ENCODE measurements at places on chromosomes 1 and 21.
A peak's percentile ranks its signal among the peaks of the same experiment; 100 is the strongest.

DNA sequence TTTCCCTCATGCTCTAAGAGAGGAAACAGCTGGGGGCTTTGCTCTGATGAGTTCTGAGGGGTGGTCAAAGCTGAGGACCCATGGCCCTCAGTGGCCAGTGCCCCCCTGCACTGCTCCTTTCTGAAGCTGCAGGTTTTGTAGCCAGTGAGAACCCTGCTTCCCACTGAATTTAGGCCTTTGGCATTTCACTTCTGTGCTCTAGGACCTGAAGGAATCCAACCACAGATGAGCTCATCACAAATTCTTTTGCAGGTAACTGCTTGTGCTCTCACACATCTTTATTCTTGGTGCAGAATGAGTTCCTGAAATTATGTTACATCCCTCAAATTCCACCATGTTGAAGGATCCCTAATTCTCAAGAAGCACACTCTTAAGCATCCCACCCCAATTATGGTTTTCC lies 248.7 kb upstream of the IRF2BP2 start:
- no peak for DNase-seq

DNA sequence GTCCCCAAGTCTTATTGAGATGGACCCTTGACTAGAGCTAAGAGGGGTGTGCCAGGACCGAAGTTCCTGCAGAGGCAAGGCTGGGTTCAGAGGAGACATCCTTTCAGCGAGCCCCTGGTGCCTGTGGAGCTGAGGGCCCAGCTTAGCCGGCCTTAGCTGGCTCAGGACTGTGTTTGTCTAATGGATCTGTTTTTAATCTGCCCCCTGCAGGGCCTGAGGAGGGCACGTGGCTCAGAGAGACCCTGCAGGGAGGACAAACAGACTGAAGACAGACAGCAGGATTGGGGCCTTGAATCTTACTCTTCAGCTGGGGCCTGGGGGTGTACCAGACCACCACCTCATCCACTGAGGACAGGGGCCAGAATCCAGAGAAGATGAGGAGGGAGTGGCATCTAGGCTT lies 1.6 kb downstream of the CRABP2 start:
- DNase-seq: no peak

DNA sequence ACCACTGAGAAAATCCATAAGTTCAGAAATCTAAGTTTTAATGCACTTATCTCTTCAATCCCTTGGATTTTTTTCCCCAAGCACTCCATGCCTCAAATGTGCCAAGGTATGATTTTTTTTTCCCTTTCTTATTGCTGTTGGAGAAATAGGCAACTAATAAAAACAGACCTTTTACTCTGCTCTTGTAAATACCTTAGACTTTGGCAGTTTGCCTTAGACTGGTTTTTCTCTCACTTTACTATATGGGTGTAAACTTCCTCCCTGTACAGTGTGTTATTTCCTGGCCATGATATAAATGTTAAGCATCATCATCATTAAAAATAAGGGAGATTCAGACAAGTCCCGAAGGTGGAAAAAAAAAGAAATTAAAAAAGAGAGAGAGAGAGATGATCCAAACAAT lies 65.7 kb downstream of the LRRC8C start:
- DNase-seq: no peak

DNA sequence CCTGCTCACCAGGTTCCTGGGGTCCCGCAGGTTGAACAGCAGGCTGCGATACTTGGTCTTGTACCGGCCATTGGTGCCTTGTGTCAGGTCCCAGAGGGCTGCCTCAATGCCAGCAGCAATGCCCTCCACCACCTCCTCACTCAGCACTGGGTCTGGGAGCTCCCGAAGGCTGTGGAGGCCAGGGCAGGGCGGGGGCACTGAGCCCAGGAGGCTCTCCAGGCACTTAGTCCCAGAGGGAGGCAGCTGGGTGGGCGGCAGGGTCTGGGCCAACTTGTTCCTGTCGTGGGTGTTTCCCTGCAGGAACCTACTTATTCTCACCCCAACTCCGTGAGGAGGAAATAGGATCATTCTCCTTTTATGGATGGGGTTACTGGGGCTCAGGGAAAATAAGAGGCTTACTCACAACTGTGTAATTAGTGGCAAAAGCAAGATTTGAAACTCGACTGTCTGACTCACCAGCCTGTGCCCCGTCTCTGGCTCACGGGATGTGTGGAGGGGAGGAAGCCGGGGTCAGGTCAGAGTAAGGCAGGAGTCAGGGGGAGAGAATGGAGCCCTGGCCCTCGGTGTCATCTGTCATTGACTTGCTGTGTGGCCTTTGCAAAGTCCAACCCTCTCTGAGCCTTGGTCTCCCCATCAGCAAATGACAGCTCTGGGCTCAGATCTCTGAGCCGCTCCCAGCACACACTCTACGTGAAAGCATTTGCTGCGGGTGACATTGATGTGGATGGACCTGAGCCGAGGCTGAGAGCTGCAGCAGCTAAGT lies 17.2 kb downstream of the SPOCD1 start:
- DNase-seq: peak; percentile 56

GRCh38 chr1:154593390-154593789 lies 14.6 kb downstream of the ADAR start:
- DNase-seq: no peak

- no peak for DNase-seq
Measured at GRCh38 chr1:89050649-89051033, 14.4 kb downstream of the GBP1 start.

- DNase-seq: no peak
Measured at GRCh38 chr1:233327651-233328141, at the start of gene MAP3K21. Gene MAP3K21 (plus strand): TSS chr1:233327724. CDS start chr1:233328029, 305 bp downstream.

DNA sequence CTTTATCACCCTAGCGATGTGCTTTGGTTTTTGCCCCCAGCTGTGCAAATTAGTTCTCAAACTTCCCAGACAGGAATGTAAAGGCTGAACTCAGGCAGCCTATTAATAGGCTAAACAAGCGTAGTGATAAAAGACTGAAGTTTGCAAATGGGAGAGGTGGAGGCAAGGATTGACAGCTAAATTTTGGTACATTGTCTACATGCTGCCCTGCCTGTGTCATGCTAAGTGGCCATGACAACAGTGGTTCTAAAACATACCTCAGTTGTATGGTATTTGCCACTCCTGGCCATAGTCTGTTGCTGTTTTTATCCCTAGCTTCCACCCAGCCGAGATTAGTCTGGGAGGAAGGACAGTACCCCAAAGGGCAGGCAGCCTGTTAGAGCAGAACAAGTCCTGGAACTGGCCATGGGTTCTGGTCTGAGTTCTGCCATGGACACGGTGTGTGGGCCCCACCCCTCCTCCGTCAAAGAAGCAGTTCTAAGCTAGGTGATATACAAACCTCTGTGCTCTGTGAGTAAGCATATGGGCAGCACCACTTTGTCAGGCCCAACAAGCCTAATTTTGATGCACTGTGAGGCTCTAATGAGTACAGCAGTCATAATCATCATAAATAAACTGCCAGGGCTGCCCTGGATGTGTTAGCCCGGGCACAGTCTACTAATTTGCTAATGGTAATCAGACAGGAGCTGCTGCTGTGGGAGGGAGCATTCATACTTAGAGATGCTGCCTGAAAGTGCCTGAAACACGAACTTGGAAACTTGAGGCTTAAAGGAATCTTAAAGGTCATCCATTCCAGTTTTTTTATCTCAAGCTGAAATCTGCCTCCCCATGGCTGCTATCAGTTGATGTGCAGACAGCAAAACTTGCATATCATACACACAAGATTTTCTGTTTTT lies 177.1 kb downstream of the HHAT start:
- no peak for DNase-seq

DNA sequence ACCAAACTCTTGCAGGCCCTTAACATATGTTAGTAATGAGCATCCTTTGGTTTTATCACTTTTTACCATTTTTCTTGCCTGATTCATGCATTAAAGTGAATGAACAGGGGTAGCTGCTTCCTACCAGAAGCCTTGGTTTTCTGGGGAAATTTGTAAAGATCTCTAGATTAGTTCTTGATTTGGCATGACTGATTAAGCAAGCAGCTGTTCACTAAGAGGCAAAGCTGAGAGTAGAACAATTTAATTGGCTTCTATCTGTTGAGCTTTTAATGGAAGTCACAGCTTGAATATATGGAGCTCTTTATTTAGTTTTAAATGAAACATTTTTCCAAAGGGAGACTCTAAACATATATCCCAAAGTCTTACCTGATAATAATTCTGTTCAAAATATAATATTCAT lies 23.6 kb downstream of the TLCD4 start:
- DNase-seq: no peak

GRCh38 chr1:62337706-62338631 lies 18.7 kb upstream of the KANK4 start:
- no peak for DNase-seq

DNA sequence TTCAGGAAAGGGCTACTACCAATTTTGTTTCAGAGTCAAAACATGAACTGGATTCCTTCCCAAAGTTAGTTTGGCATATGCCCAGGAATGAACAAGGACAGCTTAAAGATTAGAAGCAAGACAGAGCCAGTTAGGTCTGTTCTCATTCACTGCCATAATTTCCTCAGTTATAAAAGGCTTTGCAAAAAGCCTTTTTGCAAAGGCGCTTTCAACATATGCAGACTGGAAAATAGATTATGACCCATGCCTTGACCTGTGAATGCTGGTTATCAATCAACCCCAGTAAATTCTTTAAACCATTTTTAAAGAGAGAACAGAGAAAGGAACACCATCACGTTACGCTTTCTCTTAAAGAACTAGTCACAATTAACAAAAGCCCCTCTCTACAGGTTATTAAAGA lies 1.7 kb upstream of the FRRS1 start:
- DNase-seq: no peak

GRCh38 chr1:225469051-225469450 lies 41.2 kb upstream of the LBR start:
- no peak for DNase-seq

- no peak for DNase-seq
Measured at GRCh38 chr1:242522996-242523718, 1.3 kb downstream of the PLD5 start.

- no peak for DNase-seq
Measured at GRCh38 chr1:30900931-30901560, 7.5 kb downstream of the SDC3 start.

- DNase-seq: no peak
Measured at GRCh38 chr1:204867666-204868339, 2.9 kb upstream of the NFASC start.

GRCh38 chr1:5067246-5067645 lies 412.8 kb downstream of the AJAP1 start:
- DNase-seq: no peak

DNA sequence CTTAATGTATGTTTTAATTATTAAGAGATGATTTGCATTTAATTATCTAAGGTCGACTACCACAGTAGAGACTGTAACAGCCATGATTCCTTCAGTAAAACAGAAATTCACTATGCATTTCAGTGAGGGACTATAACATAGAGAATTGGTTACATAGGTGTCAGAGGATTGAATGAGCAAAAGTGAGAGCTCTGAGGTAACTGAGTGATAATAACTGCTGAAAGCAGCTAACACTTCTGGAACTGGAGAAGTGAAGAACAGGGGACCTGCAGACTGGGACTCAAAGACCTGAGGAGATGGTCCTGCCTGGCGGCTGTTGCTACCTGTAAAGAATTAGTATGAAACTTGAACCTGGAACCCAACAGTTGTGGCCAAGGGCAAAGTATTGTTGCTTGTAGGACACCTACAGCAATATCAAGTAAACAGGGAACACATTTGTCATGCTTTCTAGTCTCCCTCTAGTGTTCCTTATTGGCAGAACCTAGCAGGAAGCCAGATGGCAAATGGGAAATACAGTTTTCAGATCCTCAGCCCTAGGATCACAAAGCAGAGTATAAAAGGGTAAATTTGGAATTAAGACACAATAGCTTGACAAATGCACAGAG lies 110.6 kb downstream of the HS2ST1 start:
- peak; percentile 35 for DNase-seq

DNA sequence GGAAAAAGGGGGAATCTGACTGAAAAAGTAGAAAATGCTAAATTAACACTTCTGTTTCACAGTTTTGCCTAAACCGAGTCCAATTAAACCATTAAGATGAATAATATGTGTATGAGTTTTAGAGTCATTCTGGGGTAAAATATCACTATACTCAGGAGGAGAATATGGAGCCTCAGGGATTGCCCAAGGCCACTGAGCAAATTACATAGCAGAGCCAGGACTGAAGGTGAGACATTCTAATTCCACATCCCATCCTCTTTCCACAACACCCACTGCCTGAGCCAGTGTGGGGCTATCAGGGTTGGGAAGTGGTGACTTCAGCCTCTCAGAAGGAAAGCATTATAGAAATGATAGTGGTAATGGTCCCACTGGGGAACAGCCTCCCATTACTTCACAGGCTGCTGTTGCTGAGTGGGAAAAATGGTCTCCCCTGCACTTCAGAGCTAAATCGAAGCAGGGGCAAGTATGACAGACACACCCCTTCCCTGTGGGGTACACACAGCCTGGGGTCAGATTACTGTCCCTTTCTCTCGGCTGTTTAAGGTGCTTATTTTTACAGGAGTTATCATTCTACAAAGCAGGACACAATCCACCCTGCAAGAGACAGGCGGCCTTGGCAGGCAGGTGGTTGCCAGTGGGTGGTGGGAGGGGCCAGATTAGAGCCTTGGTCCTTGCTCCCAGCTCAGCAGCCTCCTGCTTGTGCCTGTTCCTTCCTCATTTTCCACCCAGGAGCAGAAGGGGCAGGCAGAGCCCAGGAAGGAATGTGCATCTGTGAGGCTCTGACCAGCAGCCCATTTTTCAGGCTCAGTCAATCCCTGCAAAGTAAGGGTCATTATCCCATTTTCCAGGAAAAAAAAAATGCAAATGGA lies 9.5 kb upstream of the BCAR3 start:
- no peak for DNase-seq
